ENCODE measurements at places on chromosomes 12 and 14. TPM values are rescaled to one million over a fixed set of nuclear protein-coding genes. Genes with fewer than 3 reads are reported as not detected.
A peak's percentile ranks its signal among the peaks of the same experiment; 100 is the strongest.

DNA sequence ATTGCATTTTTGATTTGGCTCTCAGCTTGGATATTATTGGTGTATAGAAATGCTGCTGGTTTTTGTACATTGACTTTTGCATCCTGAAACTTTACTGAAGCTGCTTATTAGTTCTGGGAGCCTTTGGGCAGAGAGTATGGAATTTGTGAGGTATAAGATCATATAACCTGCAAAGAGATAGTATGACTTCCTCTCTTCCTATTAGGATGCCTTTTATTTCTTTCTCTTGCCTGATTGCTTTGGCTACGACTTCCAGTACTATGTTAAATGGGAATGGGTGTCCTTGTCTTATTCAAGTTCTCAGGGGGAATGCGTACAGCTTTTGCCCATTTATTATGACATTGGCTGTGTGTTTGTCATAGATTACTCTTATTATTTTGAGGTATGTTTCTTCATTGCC, 23.5 kb downstream of the SCFD1 start:
- no peak for DNase-seq

- DNase-seq, result peak; percentile 72
These were observed 189.2 kb upstream of the RASSF8 start for GRCh38 chr12:25769082-25769945.

DNA sequence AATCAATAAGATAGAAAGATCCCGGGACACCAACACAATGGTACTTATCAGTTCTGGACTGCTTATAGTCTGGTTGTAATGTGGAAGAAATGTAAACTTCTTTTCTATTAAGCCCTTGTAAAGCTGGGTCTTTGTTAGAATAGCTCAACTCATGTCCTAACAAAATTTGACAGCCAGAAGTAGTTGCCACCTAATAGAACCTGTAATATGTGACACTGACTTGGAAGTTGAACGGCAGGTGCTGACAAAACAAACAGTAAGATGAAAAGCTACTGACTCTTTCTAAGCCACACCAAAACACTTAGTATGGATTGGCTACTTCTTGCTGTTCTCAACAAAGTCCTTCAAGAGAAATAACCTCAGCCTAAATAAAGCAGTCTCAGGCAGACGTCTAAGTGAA, 56.6 kb downstream of the KIF21A start:
- DNase-seq, result no peak

- no peak for DNase-seq
These were observed 87.2 kb upstream of the CISTR start for GRCh38 chr12:53838978-53839377.

DNA sequence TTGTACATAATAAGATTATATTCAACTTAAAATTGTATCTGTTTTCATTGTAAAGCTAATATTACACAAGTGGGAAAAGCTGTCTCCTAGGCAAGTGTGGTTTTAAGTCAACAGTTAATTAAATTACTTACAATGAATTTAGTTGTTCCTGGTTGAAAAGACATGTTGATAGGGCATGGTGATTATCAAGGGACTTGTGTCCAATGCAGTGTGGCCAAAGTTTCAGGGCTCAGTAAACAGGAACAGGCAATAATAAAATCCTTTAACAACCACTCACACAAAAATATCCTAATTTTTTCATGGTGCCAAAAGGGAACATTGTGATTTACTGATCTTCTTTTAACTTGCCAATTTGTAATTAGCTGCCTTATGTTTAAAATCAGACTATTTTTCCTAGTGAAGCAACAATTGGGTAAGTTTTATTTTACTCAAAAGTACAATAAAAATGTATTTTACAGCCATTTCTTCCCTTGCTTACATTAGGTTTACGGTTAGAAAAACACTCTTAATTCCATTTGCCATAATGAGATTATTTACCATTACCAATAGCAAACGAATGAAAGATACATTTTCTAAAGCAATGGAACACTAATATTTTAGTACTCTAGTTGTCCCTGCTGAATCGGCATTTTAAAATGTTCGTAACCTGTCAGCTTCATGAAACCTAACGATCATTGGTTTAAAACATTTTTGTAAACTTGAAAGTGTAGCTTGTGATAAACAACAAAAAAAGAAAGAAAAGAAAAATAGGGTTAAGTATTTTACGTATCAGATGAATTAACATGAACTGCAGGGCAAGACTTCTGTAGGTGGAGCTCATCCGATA, 1.8 kb upstream of the WNK1 start:
- no peak for DNase-seq

DNA sequence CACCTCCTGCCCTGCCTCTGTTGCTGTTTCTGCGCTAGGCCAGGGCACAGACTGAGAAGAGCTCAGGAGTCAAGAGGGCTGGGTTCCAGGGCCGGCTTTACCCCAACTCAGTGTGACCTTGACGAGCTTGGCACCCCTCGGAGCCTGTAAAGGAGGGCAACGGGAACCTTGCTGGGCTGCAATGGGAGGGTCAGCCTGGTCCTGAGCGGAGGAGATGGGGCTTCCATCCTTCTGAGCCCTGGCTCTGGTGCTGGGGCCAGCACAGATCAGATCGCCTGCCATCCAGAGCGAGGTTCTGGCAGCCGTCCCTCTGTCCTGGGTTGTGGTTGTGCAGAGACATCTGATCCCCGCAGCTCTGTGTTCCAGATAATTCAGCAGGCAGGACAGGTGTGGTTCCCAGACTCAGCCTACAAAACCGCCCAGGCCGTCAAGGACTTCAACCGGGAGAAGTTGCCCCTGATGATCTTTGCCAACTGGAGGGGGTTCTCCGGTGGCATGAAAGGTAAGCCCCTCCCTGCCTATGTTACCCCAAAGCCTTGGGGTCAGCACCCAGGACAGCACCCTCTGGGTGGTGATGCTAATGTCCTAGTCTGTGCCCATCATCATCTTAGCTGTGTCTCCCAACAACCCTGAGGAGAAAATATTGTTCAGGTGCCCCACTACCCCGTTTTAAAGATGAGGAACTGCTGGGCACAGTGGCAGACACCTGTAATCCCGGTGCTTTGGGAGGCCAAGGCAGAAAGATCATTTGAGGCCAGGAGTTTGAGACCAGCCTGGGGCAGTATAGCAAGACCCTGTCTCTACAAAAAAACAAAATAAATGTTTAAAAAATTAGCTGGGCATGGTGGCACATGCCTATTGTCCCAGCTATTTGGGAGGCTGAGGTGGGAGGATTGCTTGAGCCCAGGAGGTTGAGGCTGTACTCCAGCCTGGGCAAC, 50.2 kb downstream of the FOXN4 start:
- no peak for DNase-seq

DNA sequence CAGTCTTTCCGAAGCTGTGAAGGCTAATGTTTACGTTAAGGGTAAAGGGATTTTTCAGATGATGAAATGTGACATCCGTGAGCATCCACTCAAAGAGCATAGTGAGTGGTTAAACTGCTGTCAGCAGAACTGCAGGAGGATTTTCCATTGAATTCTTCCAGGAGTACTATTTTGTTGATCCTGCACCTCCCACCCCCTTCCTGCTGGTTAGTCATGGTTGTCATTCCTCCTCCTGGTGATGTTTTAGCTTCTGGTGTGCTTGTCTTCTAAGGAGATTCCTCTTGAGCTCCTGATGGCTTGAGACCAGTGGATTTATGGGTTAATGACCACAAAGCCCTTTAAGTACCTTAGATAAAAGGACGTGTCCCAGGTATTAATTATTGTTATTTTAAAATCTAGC, 2.4 kb upstream of the GPRC5D start:
- peak; percentile 30 for DNase-seq

DNA sequence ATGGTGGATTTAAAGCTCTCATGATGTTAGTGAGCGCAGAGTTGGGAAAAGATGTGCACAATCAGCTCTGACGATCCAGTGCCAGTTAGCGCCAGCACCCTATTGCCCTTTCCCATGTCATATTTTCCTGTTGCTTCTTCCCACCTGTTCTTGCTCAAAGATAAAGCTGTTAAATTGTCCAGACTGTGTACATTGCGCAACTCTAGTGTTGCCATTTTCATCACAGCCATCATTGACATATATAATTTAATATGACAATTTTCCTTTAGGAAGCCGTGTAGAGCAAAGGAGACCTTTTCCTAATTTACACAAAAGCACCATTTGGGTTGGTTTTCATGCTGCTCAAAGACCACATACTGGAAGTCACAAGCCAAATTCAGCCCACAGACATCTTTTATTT, 5.7 kb upstream of the C12orf42 start:
- DNase-seq, result no peak

DNA sequence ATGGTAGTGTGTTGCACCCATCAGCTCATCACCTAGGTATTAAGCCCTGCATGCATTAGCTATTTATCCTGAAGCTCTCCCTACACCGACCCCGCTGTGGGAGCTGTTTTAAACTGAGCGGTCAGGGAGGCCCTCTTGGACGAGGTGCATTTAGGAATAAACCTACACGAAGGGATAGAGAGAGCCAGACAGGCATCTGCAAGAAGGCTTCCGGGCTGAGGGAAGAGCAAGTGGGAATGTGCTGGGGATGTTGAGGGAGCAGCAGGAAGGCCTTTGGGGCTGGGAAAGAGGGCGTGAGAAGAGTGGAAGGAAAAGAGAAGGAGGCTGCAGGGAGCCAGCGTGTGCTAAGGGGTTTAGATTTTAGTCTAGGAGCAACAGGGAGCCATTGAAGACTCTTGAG, 34.5 kb downstream of the RPH3A start:
- no peak for DNase-seq

DNA sequence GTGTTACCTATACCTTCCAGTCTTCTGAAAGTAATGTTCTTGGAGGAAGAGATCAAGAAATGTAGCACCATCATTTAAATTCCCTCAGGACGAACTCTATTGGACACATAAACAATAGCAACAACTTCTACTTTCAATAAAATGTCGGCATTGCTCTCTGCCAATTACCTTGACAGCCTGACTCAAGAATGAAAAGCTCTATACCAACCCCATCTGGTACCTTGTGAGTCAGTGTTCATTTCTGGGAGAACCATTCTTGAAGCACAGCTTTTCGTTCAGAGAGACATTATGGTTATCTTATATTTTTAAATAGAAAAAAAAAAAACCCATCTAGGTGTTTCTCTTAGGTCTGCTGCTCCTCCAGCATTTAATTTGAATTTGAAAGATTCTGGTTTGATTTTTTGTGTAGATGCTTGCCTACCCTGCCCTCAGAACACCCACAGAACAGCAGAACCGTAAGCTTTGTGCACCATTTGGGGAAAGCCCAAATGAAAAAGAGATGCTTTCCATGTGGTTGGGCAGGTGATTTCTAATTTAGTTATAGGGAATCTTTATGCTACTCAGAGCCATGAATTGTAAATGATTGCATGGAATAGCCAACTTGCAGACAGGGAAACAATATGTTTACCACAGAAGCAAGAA, 156.0 kb downstream of the SAMD4A start:
- peak; percentile 36 for DNase-seq

DNA sequence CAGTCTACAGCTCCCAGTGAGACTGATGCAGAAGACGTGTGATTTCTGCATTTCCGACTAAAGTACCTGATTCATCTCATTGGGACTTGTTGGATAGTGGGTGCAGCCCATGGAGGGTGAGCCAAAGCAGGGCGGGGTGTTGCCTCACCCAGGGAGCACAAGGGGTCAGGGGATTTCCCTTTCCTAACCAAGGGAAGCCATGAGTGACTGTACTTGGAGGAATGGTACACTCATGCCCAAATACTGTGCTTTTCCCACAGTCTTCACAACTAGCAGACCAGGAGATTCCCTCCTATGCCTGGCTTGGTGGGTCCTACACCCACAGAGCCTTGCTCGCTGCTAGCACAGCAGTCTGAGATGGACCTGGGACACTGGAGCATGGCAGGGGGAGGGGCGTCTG, 21.0 kb upstream of the ABCC9 start:
- no peak for DNase-seq

- DNase-seq, result no peak
These were observed 7.5 kb downstream of the AMHR2 start for GRCh38 chr12:53431187-53431586.

GRCh38 chr12:76176940-76177339, 92.5 kb upstream of the NAP1L1 start:
- no peak for DNase-seq

The SERPINA3 gene
- total RNA-seq, result not detected

The FAM234B gene
- 10.8 TPM for total RNA-seq

The TAS2R7 gene
- total RNA-seq, result not detected

The XRCC3 gene
- total RNA-seq, result 11.7 TPM

The VSX2 gene
- not detected for total RNA-seq

The HCFC2 gene
- 38.0 TPM for total RNA-seq

The PLA2G1B gene
- not detected for total RNA-seq

The MYO1A gene
- under 0.01 TPM for total RNA-seq

The CPNE6 gene
- total RNA-seq, result not detected
